CD8-positive, alpha-beta memory T cell (primary cell): ENCODE measurements at places on chromosomes 12 and 14. TPM values are rescaled to one million over a fixed set of nuclear protein-coding genes. Genes with fewer than 3 reads are reported as not detected.

DNA sequence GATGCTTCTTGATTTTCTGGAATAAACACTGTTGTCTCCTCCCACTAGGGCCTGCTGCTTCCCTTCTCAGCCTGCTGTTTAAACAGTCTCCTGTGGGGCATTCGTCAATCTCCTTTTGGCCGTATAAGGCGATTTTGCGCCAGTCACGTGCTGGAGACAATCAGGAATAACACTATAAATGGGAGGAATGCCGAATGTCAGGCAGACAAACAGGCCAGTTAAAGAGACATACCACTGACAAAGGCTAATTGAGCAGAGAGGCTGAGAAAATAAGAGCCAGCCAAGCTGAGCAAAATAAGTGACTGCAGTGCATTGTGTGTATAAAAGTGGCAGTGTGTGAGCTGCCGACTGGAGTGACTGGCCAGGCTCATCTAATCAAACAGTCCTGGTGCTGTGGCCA, 23.3 kb downstream of the DMAC2L start:
- DNase-seq: no peak
- peaks cover 4% of the 10 kb centered on the region for H3K36me3 ChIP-seq
- H3K27ac ChIP-seq: no peak overlapping the region
- peaks cover 11% of the 10 kb centered on the region for H3K4me1 ChIP-seq

- H3K4me3 ChIP-seq: no peak overlapping the region
- no peaks in the 10 kb centered on the region for H3K27me3 ChIP-seq
- H3K4me1 ChIP-seq: peaks cover 11% of the 10 kb centered on the region
- no peak for DNase-seq
These were observed 7.2 kb downstream of the NFYB start for GRCh38 chr12:104130760-104131159.

DNA sequence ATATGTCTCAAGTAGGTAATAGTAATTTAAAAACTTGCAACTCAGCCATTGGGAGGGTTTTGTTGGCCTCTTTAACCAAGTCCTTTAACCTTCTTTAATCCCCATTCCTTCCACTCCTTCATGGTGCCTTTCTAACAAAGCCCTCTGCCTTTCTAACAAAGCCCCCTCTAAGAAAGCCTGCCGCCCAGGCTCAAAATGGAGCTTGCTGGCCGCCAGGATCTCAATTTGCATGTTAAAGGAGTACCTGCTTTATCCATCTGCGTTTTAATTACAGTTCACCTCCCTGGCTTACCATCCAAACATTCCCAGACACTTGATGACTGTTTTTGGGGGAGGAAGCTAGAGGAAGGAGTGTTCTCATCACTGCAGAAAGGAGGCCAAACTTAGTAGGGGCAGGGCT, 183.4 kb downstream of the PTPN11 start:
- H3K4me3 ChIP-seq: no peak overlapping the region
- no peak for DNase-seq
- H3K27me3 ChIP-seq: no peaks in the 10 kb centered on the region
- H3K27ac ChIP-seq: no peak overlapping the region

DNA sequence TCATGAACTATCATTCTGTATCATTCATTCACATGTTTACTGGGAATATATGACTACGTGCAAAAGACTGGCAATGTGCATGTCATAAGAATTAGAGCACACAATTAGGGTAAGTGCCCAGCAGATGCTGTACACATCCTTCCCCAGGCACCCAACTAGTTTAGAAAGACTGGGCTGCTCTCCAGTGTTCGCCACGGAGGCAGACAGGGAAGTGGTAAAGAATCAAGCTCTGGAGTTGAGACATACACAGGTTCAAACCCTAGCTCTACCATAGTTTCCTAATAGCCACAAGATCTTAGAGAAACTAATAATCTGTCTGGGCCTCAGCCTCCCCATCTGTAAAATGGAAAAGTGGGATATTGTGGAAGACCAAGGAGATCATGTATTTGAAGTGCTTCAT, 6.8 kb downstream of the TMCC3 start:
- H3K4me3 ChIP-seq: no peak overlapping the region
- H3K27ac ChIP-seq: no peak overlapping the region
- no peaks in the 10 kb centered on the region for H3K36me3 ChIP-seq
- H3K4me1 ChIP-seq: no peaks in the 10 kb centered on the region
- no peaks in the 10 kb centered on the region for H3K27me3 ChIP-seq

- H3K27me3 ChIP-seq: no peaks in the 10 kb centered on the region
- DNase-seq: peak; percentile 7
- peaks cover 19% of the 10 kb centered on the region for H3K4me1 ChIP-seq
These were observed 62.8 kb downstream of the HRK start for GRCh38 chr12:116818341-116818856.

DNA sequence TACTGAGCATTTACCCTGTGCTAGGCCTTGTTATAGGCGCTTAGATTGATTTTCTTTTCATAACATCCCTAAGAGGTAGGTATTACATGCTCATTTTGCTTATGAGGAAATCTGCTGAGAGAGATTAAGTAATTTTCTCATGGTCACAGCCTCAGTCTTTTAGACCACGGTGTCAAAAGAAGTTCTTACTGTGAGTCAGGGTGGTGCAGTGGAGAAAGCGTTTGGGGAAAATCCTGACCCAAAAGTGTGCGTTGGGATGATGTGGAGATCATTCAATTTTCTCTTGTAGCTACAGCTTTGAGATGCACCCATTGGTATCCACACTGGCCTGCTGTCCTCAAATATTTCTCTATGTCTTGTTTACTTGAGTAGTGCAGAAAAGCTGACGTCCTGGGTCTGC, 8.2 kb downstream of the ANG start:
- no peaks in the 10 kb centered on the region for H3K36me3 ChIP-seq
- DNase-seq: no peak
- no peaks in the 10 kb centered on the region for H3K4me1 ChIP-seq
- no peak overlapping the region for H3K27ac ChIP-seq
- no peaks in the 10 kb centered on the region for H3K27me3 ChIP-seq

DNA sequence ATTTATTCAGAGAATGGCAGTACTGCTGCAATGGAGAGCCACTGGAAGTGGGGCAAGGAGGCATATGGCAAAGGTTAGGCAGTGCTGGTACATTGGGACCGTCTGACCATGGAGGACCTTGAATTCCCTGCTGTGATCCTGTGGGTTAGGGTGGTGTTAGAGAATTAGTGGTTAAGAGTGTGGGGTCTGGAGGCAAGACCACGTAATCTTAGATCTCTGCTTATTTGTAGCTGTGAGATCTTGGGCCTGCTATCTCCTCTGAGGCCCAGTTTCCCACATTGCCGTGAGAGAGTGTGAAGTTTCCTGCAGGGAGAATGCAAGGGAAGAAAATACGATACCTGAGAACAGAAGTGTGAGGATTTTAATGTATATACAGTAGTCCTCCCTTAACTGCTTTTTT, 147.7 kb downstream of the ERC1 start:
- no peak for DNase-seq
- no peaks in the 10 kb centered on the region for H3K4me1 ChIP-seq
- no peak overlapping the region for H3K4me3 ChIP-seq
- H3K27ac ChIP-seq: no peak overlapping the region
- no peaks in the 10 kb centered on the region for H3K27me3 ChIP-seq
- H3K36me3 ChIP-seq: no peaks in the 10 kb centered on the region

DNA sequence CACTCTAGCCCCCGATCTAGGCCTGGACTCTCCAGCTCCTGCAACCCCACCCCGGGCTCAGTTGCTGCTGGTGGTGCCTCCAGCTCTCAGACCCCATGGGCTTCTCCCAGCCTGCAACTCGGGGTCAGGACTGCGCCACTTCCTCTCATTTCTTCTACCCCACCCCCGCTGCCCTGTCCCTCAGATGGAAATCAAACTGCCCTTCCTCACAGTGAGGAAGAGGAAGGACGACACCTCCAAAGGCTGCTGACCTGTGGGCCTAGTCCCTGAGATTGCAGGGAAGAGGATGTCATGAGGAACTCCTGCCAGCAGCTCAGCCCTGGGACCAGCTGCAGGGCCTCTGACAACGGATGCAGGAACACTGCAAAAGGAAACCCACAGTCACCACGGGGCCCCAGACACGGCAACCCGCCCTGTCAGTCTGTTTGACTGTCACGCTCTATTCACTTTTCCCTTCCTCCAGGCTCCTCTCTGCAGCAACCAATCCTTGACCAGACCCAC, 29.3 kb upstream of the PNMA1 start:
- peak overlapping the region; percentile 38 for H3K27ac ChIP-seq
- H3K27me3 ChIP-seq: no peaks in the 10 kb centered on the region
- DNase-seq: peak; percentile 77

GRCh38 chr12:61355105-61355504, 905.1 kb upstream of the USP15 start:
- no peaks in the 10 kb centered on the region for H3K36me3 ChIP-seq
- H3K27me3 ChIP-seq: no peaks in the 10 kb centered on the region
- no peaks in the 10 kb centered on the region for H3K4me1 ChIP-seq
- no peak overlapping the region for H3K27ac ChIP-seq

DNA sequence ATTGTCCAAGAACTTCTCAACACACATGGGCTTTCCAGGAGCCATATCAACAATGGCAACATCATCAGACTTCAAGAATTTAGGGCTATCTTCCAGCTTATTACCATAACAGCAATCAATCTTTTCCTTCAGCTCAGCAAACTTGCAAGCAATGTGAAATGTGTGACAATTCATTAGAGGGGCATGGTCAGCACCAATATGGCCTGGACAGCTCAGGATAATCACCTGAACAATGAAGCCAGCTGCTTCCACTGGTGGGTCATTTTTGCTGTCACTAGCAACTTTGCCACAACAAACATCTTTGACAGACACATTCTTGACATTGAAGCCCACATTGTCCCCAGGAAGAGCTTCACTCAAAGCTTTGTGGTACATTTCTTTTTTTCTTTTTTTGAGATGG, 5.9 kb upstream of the NEDD1 start:
- no peaks in the 10 kb centered on the region for H3K36me3 ChIP-seq
- no peak for DNase-seq
- H3K27me3 ChIP-seq: no peaks in the 10 kb centered on the region

- H3K4me1 ChIP-seq: no peaks in the 10 kb centered on the region
- no peak overlapping the region for H3K27ac ChIP-seq
- H3K4me3 ChIP-seq: no peak overlapping the region
- no peaks in the 10 kb centered on the region for H3K36me3 ChIP-seq
- DNase-seq: no peak
These were observed 37.9 kb downstream of the CYP46A1 start for GRCh38 chr14:99721792-99722516.

DNA sequence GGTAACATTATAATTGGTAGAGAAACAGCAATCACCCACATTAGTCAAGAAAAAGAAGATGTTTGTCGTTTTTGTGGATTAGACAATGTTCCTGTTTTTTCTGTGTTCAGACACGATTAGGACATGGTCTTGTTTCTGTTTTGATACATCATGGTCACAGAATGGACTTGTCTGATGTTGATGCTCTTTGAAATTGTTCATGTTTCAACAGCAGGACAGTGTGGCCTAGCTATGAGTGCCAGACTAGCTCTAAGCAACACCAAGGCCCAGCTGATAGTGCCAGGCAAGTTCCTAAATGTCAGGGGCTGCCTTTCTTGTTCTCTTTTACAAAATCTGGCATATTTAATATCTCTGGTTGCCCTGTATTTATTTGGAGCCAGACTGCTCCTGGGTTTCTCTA, 40.9 kb upstream of the TOMM20L start:
- no peak overlapping the region for H3K27ac ChIP-seq
- no peak overlapping the region for H3K4me3 ChIP-seq
- no peak for DNase-seq
- peaks cover 13% of the 10 kb centered on the region for H3K4me1 ChIP-seq

DNA sequence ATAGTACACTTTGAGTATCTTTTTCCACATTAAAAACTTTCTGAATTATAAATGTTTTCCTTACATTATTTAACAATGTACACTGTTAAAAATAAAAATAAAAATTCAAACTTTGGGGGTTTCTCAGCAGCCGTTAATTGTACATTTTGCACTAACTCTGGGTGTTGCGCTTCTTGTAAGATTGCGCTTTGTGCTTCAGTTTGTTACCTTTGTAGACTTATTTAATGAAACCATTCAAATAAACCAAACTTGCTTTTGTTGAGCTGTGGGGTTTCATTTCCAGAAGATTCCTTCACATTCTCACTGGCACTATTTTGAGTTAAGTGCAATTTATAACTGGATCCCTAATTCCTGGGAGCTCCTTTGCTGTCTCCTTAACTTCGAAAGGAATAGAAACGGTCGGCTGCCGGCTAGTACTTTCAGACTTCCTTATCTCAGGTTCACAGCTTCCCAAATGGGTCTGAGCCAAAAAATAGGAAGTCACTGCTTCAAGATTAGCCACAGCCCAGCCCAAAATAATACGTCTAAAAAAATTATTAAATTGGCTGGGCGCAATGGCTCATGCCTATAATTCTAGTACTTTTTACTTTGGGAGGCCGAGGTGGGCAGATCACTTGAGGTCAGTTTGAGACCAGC, 38.2 kb downstream of the RAD52 start:
- no peaks in the 10 kb centered on the region for H3K27me3 ChIP-seq
- no peak overlapping the region for H3K27ac ChIP-seq
- peaks cover 57% of the 10 kb centered on the region for H3K36me3 ChIP-seq
- peaks cover 10% of the 10 kb centered on the region for H3K4me1 ChIP-seq
- no peak for DNase-seq
- H3K4me3 ChIP-seq: no peak overlapping the region

DNA sequence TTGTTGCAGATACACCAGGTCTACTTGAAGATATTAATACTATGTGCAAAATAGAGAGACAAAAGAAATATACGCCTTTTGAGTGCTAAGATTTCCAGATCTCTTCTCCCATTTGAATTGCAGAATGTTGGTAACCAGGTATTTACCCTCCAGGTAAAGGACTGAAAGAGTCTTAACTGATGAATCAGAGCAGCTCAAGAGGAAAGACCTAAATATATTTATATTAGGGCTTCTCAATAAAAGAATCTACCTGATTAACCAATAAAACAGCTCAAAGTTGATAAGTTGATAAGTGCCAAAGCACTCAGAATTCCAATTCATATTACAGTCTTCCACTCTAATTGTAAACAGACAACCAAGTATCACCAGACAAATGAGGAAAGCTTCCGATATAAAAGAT, 59.2 kb downstream of the ZNF641 start:
- no peak for DNase-seq
- no peak overlapping the region for H3K27ac ChIP-seq
- H3K36me3 ChIP-seq: no peaks in the 10 kb centered on the region
- peaks cover under 1% of the 10 kb centered on the region for H3K27me3 ChIP-seq
- peaks cover 7% of the 10 kb centered on the region for H3K4me1 ChIP-seq

DNA sequence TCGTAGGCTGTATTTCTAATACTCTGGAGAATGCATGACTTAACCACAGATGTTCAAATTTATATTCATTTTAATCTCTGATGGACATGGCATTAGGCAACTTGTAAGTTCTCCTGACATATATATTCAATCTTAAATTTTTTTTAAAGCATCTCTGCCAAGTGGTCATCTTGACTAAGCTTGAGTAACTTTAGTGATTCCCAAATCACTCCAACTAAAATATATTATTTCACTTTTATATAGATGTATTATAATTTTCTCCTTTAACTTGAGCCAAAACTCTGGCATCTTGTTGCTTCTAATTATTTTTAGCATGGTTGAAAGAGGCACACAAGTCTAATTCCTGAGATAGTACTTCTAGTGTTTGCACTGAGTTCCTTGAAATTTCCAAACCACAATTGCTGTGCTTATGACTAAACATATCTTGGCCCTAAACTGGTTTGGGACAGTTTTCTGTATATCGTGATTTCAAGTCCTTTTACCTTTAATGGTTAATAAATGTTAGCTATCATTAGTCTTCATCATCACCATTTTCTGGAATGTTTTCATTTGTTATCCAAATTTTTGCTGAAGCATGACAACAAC, 8.4 kb downstream of the LRFN5 start:
- H3K4me3 ChIP-seq: no peak overlapping the region
- no peaks in the 10 kb centered on the region for H3K36me3 ChIP-seq
- no peaks in the 10 kb centered on the region for H3K4me1 ChIP-seq
- H3K27me3 ChIP-seq: peaks cover under 1% of the 10 kb centered on the region
- no peak overlapping the region for H3K27ac ChIP-seq

The SNAPC1 gene
- 4.8 TPM for polyA plus RNA-seq

The RNFT2 gene
- 1.8 TPM for polyA plus RNA-seq

The GARIN6 gene
- polyA plus RNA-seq: not detected

The RTL1 gene
- not detected for polyA plus RNA-seq

The RPL10L gene
- not detected for polyA plus RNA-seq

The CCDC175 gene
- not detected for polyA plus RNA-seq

The TAS2R43 gene
- not detected for polyA plus RNA-seq
